Activated T-helper 1 cell treated with anti-CD3 and anti-CD28 coated beads, Interleukin-12 subunit alpha, Interleukin-12 subunit beta, Interleukin-2, Interleukin-4 antibody, amounts not matched to agents 30 ng/mL and 10 ng/mL and 1 ng/mL, durations not matched to agents 14 hours and 24 hours and 36 hours (primary cell): ENCODE measurements at places on chromosomes 3 and 15. TPM values are rescaled to one million over a fixed set of nuclear protein-coding genes. Genes with fewer than 3 reads are reported as not detected.

GRCh38 chr3:112303764-112304325 lies 9.8 kb upstream of the SLC9C1 start:
- no peak for DNase-seq

DNA sequence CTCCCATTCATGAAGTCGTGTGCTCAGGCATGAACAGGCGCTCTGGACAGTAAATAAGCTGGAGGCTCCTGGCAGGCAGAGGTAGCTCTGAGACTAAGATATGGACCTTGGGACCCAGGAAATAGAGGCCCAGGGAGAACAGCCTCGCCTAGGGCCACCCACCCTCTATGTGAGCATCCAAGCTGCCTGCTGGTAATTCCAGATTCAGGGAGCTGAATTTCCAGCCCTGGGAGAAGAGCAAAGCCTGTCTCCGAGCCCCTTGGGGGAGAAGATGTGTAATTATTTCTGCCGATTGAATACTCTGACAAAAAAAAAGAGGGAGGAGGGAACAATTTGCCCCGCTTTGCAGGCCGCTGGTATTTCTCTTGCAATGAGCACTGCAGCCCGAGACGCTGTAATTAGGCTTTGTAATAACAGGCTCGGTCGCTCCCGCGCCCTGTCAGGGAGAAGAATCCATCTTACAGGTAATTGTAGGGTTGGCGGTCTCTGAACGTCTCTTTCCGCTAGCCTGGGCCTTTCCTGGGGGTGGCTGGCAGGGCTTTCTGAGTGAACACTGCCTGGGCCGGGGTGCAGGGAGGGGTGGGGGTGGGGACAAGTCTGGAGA lies 131.5 kb downstream of the WNT7A start:
- no peak for DNase-seq

DNA sequence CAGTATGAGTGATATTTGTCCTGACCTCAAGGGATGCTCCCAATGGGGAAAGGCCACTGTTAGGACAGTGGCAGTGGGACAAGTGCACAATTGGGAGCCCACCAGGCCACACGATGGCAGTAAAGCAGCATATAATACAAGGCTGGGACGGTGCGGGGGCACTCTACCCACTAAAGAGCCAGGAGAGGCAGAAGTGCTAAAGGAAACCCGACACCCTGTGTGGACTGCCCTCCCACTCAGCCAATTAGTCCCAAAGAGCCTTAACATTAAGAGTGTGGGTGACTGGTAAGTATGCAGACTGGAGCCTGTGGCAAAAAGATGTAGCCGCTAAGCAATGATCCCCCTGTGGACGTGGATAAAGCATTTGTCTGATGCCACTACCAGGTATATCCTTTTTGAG lies 8.2 kb upstream of the ZNF589 start:
- DNase-seq, result peak; percentile 26

DNA sequence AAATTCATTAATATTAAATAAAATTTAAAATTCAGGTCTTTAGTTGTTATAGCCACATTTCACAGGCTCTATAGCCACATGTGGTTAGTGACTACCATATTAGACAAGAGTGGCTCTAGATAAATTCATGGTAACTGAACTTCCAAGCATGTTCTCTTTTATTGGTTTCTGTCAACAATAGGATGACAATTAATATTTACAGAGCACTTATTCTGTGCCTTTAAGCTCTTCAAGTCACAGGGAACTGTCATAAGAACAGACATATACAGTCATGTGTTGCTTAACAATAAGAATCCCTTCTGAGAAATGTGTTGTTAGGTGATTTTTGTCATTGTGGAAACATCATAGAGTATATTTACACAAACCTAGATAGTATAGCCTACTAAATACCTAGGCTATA lies 38.8 kb upstream of the SLC25A36 start:
- no peak for DNase-seq

DNA sequence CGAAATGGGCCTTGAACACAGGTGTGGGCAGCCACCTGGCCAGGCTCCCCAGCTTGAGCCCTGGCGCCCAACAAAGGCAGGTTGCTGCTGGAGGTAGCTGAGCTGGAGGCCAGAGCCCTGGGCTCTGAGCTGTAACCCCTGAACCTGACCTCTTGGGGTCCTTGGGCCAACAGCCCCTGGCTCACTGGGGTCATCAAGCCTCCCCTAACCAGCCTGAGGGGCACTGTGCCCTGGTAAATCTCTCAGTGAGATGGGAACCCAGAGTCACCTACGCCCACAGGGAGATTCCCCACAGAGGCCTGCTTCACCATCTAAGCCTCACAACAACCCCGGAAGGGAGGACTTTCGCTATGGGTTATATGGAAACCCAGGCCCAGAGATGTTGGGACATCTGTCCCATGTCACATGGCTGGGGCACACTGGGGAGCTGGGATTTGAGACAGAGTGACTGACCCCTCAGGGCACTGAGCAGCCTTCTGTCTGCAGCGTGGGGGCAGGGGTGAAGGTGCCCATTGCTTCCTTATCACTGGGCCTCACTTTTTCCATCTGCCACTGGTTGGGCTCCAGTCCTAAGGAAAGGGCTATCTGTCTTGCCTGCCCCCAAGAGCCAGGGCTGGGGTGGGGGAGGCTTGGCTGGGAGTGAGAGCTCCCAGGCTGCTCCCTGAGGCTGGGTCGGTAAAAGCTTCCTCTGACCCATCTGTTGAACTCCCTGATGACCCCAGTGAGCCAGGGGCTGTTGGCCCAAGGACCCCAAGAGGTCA lies 59.1 kb downstream of the IQSEC1 start:
- no peak for DNase-seq

- no peak for DNase-seq
Observed at GRCh38 chr3:127867986-127868385, 45.7 kb upstream of the MGLL start.

- DNase-seq, result no peak
Observed at GRCh38 chr15:29130476-29130875, 139.1 kb downstream of the NSMCE3 start.

- DNase-seq, result no peak
Observed at GRCh38 chr3:172097585-172097984, 58.2 kb downstream of the FNDC3B start.

The NOX5 gene
- total RNA-seq, result 0.03 TPM in 1 of 2 replicates, not detected in the other

The KBTBD12 gene
- total RNA-seq, result not detected in 2 replicates

The DAZL gene
- 0.10 TPM in 2 replicates for total RNA-seq

The SPTSSB gene
- total RNA-seq, result not detected in 2 replicates

The P2RY13 gene
- not detected in 2 replicates for total RNA-seq
